ENCODE measurements at places on chromosomes 7 and 10.

DNA sequence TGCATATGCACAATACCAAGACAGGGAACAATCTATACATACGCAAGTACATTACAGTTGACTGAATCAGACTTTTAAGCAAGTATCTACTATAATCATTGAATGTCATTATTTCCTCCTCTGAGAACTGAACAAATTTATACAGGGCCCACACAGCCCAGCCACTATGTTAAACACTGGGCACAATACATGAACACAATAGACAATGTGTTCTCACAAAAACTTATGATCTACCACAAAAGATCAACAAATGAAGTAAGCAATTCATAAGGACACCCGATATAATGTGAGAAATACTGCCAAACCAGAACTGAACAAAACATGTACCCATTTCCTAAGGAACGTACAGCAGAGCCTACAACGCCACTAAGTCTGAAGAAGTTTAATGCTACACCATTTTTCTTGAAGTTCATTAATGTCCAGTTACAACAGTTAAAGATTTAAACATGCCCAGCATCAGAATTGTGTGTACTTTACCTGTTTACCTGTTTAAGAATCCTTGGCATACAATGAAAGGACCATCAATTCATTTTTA, 31.5 kb downstream of the SHTN1 start:
- DNase-seq: no peak

- DNase-seq: no peak
Observed at GRCh38 chr10:113132591-113133121, 182.6 kb downstream of the TCF7L2 start.

DNA sequence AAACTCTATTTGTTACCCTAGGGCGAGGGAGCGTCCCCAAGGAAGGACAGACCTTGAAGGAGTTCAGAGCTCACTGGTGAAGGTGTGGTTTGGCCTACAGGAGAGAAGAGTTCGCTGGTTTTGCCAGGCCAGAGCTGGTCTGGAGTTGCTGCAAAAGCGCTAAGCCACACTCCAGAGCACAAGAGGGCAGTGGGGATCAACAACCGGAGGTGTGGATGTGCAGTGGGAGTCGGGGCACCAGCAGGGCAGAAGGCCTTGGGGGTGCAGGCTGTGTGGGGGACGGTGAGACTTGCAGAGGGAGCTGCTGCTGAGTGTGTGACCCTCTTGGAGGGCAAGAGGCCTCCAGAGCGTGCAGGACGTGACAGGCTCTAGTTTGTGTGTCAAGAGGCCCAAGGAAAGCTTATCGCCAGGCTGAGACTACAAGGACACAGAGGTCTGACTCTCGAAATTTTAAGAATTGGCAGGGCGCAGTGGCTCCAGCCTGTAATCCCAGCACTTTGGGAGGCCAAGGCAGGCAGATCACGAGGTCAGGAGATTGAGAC, 14.3 kb upstream of the CUL1 start:
- DNase-seq: no peak

GRCh38 chr10:77259171-77259874, 378.3 kb downstream of the KCNMA1 start:
- no peak for DNase-seq

GRCh38 chr7:92496876-92497275, 19.1 kb upstream of the ERVW-1 start:
- DNase-seq: no peak

- no peak for DNase-seq
Observed at GRCh38 chr7:118286131-118286530, 61.6 kb downstream of the ANKRD7 start.

DNA sequence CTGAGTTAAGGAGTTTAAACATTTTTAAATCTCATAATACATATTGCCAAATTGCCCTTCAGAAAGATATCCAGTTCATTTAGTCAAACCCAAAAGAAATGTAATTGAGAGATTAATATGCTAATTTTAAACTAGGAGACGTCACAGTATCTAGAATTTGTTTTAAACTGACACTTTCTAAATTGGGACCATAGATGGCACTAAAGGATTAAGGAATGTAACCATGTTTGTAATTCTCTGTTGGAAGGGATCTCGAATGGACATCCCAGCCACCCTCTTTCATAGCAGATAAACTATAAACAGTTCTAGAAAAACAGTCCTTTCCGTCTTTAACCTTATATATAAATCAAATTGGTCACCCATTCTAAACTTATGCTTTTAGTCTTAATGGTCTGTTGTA, 30.0 kb upstream of the SAMD9L start:
- no peak for DNase-seq

Data from left renal pelvis (tissue), 4 donors.